Breast epithelium (tissue), 4 donors: ENCODE measurements at places on chromosomes 12 and 14.

DNA sequence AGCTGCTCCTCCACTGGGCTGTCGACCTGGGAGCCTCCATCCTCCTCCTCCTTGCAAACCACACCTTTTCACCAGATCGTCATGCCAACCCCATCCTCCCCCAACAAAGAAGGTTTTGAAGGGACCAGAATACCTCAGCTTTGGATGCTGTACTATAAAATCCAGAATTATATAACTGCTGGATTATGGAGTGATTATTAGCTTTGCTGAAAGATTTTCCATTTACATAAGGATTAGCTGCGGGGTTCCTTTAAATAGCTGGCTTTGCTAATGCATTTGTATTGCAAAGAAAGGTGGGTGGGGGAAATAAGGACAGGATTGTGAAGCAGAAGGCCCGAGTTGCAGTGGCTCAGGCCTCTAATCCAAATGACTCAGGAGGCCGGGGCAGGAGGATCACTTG, 36.6 kb downstream of the ESRRB start:
- DNase-seq: no peak

GRCh38 chr14:45610318-45610717, 357.3 kb upstream of the MIS18BP1 start:
- no peak for DNase-seq

DNA sequence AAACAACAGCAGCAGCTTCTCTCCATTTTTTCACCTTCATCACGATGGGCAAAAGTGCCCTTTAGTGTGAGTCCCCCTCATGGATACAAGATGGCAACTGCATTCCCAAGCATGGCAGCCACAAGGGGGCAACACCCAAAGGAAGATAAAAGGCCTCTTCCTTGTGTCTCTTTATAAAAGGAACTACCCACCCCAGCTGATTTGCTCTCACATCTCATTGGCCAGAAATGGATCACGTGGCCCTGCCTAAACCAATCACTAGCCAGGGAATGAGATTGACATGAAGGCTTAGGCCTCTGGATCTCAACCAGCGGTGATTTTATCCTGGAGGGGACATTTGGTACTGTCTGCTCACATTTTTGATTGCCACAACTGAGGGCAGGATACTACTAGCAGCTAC, 21.9 kb upstream of the IFT81 start:
- DNase-seq: no peak

DNA sequence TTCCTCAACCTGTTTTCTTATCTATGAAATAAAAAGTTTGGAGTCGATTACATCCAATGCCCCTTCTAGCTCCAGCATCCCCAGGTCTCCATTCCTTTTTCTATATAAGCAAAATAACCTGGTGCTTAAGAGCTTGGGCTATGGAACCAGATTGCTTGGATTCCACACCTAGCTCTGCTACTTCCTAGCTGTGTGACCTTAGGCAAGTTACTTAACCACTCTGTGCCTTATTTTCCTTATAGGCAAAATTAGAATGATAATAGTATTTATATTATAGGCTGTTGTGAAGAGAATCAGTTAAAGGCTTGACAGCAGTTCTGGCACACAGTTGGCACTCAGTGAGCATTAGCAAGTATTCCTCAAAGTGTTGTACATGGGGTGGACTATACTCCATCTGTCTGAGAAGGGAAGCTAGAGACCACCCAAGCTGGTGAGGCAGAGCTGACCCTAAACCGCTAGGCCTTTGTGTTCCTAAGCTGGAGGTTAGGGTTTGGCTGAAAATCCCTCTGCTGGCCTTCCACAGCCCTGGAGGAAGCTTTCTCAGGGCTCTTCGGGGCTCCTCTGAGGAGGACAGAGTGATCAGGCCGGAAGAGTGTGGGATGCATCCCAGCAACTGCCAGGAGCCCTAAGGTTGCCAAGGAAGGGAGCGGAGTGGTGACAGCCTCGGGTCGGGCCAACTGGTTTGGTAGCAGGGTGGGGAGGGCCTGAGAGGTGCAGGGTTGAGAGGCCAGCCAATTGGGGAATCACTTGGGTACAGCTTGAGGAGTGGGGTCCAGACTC, 6.0 kb upstream of the KRT4 start:
- no peak for DNase-seq

DNA sequence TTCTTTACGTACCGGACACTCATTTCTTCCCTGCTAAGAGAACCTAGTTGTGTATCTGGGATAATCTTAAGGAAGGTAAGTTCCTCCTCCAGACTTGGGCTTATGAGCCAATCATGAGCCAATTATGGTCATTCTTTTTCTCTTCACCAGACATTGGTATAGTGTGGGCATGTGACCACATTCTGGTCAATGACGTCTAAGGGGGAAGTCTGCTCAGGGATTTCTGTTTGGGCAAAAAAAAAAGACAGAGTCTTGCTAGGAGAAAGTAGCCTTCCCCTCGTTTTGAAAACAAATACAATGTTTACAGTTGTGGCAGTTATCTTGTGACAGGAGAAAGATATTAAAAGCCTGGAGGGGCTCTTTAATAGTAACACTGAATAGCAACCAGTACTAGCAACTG, 20.1 kb upstream of the PLXNC1 start:
- no peak for DNase-seq

DNA sequence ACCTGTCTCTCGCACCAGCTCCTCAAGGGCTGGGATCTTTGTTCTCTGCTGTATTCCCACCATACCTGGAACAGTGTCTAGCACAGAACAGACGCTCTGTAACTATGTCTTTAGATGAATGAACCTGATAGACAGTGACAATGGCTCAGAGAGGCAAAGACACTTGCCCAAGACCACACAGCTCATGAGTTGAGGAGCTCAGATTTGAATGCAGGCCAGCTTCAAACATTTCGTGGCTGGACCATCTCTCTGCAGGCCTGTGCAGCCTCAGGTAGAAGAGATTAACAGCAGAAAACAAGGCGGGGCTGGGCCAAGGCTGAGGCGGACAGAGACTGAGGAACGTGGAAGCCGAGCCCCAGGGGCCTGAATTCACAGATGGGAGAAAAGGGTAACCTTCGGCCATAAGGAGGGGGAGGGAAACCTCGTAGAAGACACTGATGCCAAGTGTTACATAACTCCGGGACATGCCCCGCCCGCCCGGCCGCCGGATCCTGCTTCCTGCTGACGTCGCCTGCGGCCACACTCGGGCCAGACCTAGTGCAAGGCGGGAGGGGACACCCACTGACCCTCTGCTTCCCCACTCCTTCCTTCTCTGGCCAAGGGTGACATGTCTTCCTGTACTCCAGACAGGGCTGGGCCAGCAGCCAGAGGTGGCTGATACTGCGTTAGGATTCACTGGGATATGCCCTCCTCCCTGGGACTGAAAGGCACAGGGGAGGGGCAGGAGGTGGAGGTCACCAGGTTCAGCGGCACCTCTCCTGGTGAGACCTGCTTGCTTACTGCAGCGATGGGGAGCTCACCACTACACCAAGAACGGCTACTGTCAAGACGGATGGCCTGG, 86.8 kb downstream of the RFLNA start:
- DNase-seq: peak; percentile 95

- DNase-seq: no peak
These were observed 62.0 kb downstream of the NDUFA12 start for GRCh38 chr12:94941440-94941862.

DNA sequence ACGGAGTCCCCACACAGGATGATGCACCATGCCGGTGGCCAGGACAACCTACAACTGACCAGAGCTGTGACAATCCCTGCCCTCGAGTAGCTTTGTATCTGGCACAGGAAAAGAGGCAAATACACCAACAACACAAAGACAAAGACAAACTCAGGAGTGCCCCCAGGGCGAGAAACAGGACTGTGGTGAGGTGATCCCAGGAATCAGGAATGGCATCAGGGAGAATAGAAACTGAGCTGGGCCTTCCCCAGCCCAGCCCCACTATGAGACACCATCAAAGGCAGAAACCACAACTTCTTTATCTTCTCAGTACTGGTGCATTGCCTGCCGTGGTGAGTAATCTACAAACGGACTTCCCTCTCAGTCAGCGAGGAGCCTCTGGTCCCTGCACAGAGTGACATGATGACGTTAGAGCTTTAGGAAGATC, 157.7 kb downstream of the TTC7B start:
- DNase-seq: no peak

DNA sequence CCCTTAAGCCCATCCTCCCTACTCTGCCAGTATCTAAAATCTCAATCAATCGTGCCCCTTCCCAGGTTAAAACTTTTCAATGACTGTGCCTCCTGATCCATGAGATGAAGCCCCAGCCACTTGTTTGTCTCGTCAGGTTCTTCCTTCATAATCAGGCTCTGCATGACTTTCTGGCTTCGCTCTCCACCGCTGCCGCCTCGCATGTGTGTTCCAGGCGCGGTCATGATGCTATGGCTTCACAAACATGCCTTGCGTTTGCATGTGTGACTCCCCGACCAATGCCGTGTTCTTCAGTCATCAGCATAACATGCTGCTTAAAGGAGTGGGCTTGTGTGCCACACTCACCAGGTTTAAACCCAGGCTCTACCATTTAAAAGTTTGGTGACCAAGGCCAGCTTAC, 5.0 kb upstream of the C1RL start:
- no peak for DNase-seq

- DNase-seq: no peak
These were observed 47.8 kb upstream of the KIF21A start for GRCh38 chr12:39490500-39491282.

DNA sequence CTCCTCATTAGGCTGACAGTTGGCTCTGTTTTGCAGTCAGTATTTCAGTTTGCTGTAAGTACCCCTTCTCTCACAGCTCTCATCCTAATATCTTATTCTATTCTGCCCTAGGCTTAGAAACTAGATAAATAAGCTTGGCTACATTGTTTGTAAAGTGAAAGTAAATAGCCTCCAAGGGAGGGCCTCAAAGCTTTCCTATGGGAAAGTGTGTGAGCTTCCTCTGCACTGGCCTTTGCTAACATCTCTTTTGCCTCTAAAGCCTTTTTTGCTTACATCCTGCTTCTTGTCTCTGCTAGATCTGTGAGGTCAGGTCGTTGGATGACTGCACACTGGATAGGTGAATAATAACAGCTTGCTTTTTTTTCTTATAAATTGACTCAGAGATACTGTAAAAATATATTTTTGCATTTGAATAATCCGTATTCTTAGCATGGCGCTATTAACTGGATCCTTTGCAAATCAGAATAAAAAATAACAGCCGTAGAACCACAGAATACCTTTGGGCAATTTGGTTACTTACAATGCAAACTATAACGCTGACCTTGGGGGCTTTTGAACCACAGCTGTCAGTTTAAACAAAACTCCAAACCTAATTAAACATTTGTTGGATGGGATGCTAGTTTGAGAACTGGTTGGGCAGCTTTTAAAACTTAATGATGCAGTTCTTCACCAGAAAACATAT, 55.1 kb downstream of the TTC6 start:
- no peak for DNase-seq

GRCh38 chr12:61111218-61111617, 1149.0 kb upstream of the USP15 start:
- no peak for DNase-seq

- no peak for DNase-seq
These were observed 139.3 kb downstream of the SSPN start for GRCh38 chr12:26334621-26335124.
